NCI-H187 treated with DMSO at 0.1 percent for 48 hours (cell line): ENCODE measurements at places on chromosomes 16 and 17.

DNA sequence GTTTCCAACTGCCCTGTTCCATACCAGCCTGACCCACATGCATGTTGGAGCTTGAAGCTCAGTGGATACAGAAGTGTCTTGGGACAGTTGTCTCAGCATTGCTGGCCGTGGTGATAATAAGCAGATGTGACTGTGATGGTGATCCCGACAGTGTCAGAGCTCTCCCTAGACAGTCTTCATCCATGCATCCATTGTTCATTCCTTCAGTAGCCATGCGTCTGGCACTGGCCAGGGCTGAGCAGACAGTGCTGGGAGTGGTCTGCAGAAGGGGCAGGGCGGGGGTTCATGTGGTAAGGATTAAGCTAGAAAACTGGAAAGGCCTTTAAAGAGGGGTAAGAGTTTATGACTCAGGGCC is 68.1 kb downstream of the GNAO1 start:
- no peak for DNase-seq

- no peak for DNase-seq
These were observed 898.2 kb upstream of the GOT2 start for GRCh38 chr16:59632276-59632855.

DNA sequence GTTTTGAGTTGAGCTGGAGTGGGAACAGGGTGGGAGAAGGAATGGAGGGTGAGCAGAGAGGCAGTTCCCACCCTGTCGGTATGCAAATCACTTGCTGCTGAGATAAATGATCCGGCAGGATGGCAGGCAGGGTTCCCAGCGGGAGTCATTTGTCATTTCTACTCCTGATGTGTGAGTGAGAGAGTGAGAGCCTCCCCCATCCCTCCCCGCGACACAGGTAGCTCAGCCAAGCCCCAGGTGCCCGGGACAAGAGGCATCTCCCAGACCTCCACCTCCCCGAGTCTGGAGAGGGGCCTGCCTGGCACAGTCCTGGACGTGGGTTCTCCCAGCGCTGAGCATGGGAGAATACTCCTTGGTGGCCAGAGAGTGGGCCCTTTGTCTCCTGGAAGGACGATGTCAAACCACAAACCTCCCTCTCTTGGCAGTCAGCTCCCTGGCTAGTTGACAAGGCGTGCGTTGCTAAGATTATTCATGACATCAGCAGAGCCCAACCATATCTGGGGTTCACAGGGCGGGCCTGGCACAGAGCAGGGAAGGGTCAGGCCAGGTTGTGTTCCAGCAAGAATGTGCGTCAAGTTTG is 33.7 kb upstream of the TNRC6C start:
- DNase-seq = no peak

- DNase-seq = no peak
These were observed 10.5 kb downstream of the DOK4 start for GRCh38 chr16:57475711-57476339.
